NCI-H2171 treated with DMSO at 0.1 percent for 48 hours (cell line): ENCODE measurements at places on chromosomes 3 and 15.
A peak's percentile ranks its signal among the peaks of the same experiment; 100 is the strongest.

DNA sequence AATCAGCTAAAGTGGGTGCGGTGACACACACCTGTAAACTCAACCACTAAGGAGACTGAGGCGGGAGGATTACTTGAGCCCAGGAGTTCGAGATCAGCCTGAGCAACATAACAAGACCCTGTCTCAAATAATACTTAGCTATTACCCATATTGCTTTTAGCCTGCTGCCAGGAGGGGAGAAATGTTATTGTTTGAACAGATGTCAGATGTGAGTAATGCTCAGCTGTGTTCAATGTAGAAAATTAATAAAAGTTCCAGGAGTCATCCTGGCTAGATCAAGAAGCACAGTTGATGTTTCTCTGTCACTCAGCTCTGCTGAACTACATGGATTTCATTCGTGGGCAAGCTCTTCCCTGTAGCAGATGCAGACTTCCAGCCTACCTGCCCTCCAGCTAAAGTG, 22.2 kb downstream of the LSM3 start:
- no peak for DNase-seq

- no peak for DNase-seq
Measured at GRCh38 chr3:175898194-175898593, 1039.1 kb downstream of the NAALADL2 start.

DNA sequence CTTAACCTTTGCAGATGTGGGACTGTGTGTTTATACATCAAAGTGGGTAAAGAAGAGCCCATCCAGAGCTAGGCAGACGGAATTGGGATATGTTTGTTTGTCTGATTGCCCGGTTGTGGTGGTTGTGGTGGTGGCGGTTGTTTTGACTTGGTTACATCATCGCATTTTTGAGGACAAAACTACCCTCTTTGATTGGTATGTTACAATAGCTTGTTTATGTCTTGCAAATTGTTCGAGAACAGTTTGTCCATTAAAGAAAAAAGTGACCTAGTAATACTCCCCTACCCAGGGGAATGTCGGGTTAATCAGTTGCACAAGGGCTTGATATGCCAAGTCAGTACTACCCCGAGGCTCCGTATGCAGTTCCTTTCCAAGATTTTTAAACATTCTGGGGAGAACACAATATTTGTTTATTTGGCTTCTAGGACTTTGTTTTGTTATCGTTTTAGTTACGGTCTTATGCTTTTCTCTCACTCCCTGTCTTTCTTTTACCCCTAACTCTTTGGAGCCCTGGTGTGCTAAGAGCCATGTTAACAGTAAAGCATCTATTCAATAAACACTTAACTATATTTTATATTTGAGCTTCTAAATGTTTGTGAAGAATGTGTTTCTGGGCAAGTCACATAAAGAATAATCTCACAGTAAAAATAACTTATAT, 315.4 kb downstream of the LPP start:
- DNase-seq: no peak

GRCh38 chr3:127152684-127153505, 40.0 kb upstream of the PRR23E start:
- peak; percentile 69 for DNase-seq

DNA sequence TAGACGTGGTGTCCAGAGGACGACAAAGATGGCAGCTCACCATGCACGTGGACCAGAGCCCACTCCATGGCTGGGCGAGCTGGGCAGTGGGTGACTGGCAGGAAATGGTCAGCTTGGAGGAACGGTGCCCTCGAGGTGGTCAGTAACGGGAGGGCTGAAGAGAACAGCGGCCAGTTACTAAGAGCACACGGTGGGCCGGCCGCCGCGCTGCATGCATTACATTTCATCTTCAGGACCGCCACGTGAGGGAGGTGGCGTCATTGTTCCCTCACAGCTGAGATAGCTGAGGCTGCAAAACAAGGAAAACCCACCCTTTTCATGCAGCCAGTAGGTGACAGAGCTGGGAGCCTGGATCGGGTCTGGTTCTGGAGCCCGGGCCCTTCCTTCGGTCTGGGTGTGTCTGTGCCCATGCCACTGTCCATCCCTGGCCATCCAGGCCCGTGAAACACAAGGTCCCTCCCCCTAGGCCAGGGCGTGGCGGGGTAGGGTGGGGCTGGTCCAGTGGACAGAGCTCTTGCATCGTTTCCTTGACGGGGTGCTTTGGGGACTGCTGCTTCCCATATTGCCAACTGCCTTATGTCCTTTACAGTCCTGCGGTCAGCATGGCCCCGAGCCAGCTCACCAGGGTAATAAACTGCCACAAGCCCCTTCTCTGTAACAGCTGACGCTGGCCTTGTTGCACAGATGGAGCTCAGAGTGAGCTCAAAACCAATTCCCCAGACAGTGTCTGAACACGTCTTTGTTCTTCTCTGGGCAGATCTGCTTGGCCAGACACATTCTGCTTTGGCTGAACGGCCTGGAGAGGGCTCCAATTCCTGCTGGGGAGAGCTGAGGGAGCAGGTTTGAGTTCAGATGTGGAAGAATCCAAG, 51.8 kb downstream of the RGMA start:
- DNase-seq: peak; percentile 89

DNA sequence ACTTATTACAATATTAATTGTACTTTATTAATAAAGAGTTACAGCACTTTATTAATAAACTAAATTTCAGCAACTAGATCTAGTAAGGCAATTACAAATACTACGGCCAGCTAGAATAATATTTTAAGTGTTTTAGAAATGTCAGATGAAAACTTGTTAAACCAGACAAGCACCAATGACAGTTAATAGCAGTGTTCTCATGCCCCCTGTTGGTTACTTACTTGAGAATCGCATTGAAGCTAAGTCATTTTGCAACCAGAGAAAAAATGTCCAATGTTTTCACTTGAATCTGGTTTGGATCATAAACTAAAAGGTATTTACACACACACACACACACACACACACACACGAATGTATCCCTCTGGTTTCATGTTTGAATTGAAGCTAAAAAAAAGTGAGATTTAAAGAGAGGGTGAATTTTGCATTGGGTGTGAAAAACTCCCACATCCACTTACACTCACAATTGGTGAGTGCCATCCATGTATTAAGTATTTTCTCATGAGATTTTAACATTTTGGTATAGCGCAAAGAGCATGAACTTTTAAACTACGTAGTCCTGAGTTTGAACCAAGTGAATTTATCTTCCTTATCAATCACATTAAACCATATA, 347.7 kb downstream of the ZBBX start:
- peak; percentile 45 for DNase-seq

GRCh38 chr3:14691239-14691638, 16.3 kb downstream of the C3orf20 start:
- DNase-seq: no peak
